ENCODE measurements at places on chromosomes 3 and 15. TPM values are rescaled to one million over a fixed set of nuclear protein-coding genes. Genes with fewer than 3 reads are reported as not detected.

Gene SERPINI2
- polyA plus RNA-seq, result not detected

Gene NBEAL2
- polyA plus RNA-seq, result 12.4 TPM

Gene TGM4
- 0.10 TPM for polyA plus RNA-seq

DNA sequence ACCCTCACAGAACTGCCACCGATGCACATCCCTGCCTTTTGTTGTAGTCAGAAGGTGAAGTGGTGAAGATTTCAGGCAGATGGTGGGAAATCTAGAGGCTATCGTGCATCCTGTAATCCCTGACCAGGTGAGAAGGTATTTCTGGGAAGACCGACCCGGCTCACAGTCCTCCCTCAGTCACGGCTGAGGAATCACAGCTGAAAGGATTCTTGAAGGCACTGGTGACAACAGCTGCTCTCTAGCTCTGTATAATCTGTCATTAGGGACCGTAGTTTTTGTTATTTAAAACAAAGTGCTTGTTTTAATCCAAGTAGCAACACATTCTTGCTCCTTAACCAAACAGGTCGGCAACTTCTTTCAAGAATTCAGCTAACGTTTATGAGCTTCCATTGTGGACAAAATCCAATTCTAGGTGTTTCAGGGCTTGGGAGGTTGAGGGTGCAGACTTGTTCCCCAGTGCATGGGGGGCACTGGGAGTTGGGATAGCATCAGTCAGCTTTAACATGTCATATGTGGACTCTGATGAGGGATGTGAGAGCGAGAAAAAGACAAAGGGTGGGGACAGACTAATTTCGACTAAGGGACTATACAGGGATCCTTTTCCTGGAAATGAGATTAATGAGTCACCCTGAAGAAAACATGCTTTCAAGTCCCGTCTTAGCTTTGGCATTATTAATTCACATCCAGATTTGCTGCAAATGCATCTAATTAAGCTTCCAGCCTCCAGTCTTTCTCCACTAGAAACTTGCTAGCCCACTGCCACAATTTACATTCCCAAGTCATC is 141.0 kb upstream of the RASGRP1 start:
- no peaks in the 10 kb centered on the region for H3K36me3 ChIP-seq
- H3K4me3 ChIP-seq, result no peak overlapping the region
- no peak for DNase-seq
- H3K4me1 ChIP-seq, result peaks cover 13% of the 10 kb centered on the region
- H3K27ac ChIP-seq, result no peak overlapping the region

DNA sequence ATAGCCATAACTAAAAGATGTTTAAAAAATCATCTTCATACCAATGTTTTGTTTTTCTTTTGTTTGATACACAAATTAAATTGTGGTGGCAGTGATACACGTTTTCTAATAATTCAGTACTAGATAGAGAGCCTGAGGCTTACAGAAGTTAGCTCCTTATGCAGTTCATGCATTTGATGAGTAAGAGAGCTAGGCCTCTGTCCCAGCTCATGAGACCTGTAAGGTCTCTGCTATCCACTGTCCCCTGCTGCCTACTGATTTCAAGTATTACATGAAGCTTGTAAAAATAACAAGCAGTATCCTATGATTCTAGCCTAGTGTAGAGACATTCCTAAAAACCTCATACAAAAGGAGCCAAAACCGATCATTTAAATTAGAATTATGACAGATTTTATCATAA is 144.5 kb downstream of the MBNL1 start:
- H3K4me1 ChIP-seq, result no peaks in the 10 kb centered on the region
- no peak for DNase-seq
- H3K27ac ChIP-seq, result no peak overlapping the region
- no peaks in the 10 kb centered on the region for H3K27me3 ChIP-seq
- peaks cover 20% of the 10 kb centered on the region for H3K36me3 ChIP-seq

- H3K4me3 ChIP-seq, result no peak overlapping the region
- no peak for DNase-seq
- peaks cover 26% of the 10 kb centered on the region for H3K27me3 ChIP-seq
- H3K36me3 ChIP-seq, result no peaks in the 10 kb centered on the region
- H3K4me1 ChIP-seq, result peaks cover 22% of the 10 kb centered on the region
- H3K27ac ChIP-seq, result no peak overlapping the region
Measured at GRCh38 chr3:64509206-64509605, 178.6 kb downstream of the ADAMTS9 start.

Data from HepG2 (cell line).